Astrocyte of the spinal cord (primary cell): ENCODE measurements at places on chromosomes 12 and 14.

- DNase-seq, result no peak
These were observed 267.0 kb downstream of the DACT1 start for GRCh38 chr14:58904776-58905175.

DNA sequence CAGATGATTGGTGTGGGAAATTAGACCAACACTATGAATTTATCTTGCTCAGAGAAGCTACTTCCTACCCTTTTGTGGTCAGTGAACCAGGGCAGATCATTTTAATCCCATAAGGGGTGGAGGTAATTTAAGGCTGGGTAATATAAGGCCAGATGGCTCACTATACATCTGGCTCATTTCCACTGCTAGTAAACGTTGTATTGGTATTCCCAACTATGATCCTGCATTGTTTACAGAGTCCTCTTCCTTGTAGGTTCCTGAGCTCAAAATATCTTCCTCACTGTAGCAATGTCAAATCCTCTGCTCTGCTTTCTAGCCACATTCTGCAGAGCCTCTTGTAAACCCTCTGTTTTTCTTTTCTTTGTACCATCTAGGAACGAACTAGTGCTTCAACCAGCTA, 93.0 kb upstream of the MGAT4C start:
- no peak for DNase-seq

DNA sequence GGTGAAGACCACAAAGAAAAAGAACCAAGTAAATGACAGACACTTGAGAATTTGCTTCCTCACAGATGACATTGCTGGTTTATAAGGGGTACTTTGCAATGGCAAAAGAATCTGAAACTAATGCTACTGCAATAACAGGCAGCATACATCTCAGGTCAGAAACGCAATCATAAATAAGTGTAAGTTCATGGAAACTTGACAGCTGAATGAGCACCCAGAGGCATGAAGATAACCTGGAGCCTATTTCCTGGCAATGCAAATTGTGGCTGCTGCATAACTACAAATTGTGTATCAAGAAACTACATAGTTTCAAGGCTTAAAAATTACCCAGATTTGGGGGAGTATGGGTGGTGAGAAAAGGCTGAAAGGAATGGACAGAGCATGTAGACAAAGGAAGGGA, 8.5 kb upstream of the MYO1A start:
- no peak for DNase-seq

DNA sequence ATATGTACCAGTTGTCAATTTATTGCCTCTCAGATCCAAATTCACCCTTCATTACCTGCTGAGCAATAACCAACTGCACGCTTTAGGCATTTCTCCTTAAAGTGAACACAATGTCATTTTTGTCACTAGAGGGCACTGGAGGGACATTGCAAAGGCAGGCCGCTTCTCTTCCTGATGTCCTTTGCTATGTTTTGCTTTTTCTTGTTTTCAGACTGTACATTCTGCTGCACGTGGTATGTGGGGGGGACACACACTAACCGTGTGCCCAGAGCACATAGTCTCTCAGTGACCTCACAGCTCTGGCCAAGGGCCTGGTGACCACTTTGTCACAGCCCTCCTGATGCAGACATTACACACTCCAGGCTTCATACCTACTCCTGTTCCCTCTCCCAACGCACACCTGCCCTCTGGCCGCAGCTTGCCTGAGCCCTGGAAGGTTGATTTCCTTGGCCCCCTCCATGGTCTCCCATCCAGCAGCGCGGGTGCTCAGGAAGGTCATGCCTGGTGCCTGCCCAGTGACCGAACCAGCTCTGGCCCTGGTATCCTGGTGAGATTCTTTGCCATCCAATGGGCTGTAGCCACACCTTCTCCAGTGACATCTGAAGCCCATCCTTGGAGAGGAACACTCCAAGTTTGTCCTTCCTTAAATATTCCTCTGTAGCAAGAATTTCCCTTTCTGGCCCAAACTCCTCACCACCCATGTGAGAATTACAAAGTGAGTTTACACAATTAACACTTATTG, 39.9 kb downstream of the MYO1H start:
- DNase-seq, result peak; percentile 8

GRCh38 chr12:45075587-45076282, 24.8 kb upstream of the DBX2 start:
- no peak for DNase-seq

- no peak for DNase-seq
These were observed 51.7 kb upstream of the DDX11 start for GRCh38 chr12:31021809-31022494.

GRCh38 chr12:31279390-31279924, 46.5 kb downstream of the SINHCAF start:
- DNase-seq, result no peak

DNA sequence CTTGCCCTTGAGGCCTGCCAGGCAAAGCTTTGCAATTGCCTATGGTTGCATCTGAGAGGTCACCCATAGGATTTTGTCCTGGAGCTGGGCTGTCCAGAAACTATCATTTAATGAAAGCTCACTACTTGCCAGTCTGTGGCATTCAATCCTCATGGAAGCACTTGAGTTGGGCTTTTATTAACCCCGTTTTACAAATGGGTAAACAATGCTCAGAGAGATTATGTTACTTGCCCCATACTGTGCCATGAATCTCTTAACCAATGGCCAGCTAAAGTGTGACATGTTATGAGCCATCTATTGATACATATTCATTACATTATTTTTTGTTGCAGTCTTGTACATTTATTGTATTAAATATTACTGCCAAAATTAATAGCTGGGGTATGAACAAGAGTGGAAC, 35.9 kb downstream of the PDZRN4 start:
- no peak for DNase-seq

DNA sequence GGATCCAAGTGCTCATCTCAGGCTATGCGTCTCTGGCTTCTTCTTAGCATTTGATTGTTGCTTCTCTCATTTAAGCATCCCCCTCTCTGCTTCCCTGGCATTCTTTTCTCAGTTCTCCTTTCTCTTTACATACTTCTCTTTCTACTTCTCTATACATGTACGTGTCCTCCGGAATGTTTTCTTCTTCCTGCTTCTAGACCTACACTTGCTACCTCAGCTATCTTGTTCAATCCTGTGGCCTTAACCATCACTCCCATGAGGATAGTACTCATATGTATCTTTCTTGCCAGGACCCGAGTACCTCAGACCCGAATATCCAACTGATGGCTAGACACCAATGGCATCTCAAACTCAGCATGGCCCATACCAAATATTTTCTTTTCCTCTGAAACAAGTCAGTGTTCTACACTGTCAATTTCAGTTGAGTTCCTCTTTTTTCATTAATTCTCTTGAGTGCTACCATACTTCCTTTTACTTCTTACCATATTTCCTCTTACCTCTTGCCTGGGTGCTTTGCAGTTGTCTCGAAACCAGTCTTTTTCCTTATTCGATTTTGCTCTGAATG, 115.1 kb upstream of the SLC38A2 start:
- DNase-seq, result no peak

DNA sequence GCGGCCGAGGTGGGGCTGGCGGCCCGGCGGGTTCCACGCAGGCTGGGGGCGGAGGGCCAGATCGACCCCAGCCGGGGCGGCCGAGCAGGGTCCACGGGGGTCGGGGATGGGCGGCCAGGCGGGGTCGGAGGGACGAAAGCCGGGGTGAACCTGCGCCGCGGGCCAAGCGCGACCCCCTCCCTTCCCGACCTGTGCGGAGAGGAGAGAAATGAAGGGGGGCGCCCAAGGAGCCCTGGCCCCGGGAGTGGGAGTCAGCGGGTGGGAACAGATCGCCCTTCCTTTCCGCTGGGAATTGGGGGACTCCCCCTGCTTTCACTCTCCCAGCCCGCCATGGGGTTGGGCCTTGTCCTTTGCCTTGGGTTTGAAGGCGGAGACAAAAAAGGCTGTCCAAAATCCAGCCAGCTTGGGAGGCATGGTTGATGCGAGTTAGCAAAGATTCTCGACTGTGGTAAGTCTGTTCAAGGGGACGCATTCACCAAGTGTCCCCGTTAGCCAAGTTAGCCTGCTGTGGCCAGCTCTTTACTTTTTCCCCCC, 559 bp upstream of the CKAP4 start:
- DNase-seq, result peak; percentile 68

DNA sequence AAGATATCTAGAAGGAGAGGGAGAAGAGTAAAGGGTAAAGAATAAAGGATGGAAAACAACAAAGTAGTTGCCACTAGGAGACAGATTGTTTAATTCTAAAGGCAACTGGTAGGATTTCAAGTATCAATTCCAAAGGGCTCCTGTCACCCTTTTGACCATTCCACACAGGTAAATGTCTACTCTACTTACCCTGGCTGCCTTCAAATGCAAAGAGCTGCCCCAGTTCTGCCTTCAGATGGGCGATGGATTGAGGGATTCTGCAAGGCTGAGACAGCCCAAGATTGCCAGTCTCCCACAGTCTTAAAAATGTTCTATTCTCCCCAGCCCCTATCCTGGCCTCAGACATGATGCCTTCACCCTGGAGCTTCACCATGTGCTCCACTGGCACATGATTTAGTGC, 11.4 kb downstream of the KRT76 start:
- no peak for DNase-seq

DNA sequence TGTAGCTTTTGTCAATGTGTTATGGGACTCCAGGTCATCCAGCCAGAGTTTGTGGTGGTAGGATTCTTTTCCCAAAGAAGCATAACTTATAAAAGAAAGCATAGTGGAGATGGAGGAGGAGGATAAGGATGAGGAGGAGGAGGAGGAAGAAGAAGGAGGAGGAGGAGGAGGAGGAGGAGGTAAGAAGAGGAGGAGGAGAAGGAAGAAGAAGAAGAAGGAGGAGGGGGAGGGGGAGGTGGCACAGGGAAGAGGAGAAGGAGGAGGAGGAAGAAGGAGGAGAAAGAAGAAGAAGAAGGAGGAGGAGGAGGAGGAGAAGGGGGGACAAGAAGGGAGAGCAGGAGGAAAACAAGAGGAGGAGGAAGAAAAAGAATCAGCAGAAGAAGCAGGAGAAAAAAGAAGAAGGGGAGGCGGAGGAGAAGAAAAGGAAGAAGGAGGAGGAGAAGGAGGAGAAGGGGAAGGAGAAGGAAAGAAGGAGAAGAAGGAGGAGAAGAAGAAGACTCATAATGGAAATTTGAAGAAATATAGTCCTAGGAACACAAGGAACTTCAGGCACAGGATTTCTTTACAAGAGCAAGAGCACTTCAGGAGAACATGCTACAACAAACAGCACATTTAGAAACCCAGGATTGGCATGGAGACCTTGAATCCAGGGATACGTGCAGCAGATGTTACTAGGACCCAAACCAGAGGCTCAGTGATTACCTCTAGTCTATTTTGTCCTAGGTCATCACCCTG, 22.6 kb downstream of the TSPAN8 start:
- DNase-seq, result no peak

- no peak for DNase-seq
These were observed 64.8 kb downstream of the HELB start for GRCh38 chr12:66367015-66367667.

GRCh38 chr12:113136128-113136989, 798 bp upstream of the RASAL1 start:
- no peak for DNase-seq
